Glomerular endothelial cell (primary cell): ENCODE measurements at places on chromosomes 7 and 10.
A peak's percentile ranks its signal among the peaks of the same experiment; 100 is the strongest.

DNA sequence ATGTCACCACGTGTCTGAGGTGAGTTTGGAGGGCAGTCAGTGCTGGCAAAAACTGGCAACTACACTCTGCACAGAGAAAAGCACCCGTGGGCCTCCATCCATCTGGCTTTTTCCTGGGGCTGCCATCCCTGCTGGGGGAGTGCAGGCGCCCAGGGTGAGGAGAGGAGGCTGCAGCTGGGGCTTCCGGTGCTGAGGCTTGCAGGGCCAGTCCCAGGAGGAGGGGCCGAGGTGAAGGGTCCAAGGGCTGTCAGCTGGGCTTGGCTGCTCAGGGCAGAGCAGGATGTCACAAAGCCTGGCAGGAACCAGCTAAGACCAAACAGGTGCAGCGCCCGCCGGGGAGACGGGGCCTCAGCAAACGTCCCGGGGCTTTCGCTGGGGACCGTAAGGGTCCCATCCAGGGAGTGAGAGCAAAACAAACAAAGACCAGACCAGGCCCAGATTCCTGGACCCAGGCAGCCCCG, 77.2 kb downstream of the CFAP46 start:
- no peak for DNase-seq

DNA sequence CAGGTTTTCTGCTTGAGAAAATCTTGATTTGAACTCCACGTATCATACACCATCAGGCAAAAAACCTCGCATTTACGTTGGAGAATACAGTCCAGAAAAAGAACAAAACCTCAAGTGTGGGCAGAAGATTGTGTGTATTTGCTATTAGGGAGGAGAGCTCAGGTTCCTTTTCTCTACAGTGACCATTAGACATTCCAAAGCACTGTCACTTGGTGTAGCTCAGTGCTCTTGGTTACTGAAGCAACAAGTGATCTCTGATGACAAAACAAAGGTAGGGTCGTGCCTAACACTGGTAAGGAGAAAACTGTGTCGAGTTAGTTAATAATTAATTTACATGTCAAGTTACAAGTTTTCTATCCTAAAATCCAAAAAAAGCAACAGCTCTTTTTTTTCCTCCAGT, 72.6 kb downstream of the C1GALT1 start:
- no peak for DNase-seq

- DNase-seq = no peak
These were observed 70.0 kb upstream of the AGBL3 start for GRCh38 chr7:134916171-134916883.

DNA sequence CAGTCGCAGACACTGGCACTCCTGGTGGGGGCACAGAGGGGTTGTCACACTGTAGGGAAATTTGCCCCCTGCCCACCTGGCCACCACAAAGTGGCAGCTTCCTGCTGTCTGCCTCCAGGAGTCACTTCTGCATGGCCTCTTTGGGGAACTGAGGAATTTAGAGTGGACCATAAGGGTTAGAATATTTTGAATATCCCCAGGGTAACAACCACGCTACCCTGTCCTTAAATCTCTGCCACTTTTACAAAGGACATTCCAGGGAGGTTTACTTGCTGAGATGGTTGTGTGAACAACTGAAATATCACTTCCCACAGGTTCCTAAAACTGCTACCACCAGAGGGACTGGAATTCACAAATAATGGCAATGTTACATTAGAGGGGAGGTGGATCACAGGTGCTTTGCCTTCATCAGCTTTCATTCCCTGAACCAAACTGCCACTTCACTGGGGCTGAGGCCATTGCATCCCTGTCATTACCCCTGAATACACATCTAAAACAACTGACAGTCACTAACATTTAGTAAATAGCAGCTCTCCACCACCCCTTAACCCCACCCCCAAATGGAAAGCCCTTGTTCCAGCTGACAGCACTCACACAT, 88.1 kb upstream of the IFRD1 start:
- DNase-seq = no peak

GRCh38 chr10:123245264-123245663, 91.1 kb downstream of the BUB3 start:
- no peak for DNase-seq

- DNase-seq = peak; percentile 33
These were observed 46.5 kb downstream of the MCU start for GRCh38 chr10:72738486-72738885.
